ENCODE measurements at places on chromosomes 1 and 21.
A peak's percentile ranks its signal among the peaks of the same experiment; 100 is the strongest.

- no peak for DNase-seq
Observed at GRCh38 chr1:226406401-226406881, 1.5 kb downstream of the PARP1 start.

DNA sequence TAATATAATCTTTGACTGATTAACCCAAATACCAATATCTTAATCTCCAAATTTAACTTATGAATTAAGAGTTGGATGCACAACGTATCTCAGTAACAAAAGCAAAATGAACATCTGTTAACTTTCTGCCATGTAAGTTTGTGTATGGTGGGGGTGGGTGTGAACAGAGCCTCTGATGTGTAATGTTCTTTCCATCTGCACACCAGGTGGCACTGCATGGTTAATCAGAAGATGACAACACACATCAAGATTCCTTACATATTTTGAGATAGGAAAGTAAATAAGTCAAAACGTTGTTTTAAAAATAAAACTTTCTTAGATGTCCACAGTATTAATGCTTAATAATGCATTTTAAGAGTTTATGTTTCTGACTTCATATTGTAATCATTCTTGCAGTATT lies 251.9 kb downstream of the DPYD start:
- no peak for DNase-seq

DNA sequence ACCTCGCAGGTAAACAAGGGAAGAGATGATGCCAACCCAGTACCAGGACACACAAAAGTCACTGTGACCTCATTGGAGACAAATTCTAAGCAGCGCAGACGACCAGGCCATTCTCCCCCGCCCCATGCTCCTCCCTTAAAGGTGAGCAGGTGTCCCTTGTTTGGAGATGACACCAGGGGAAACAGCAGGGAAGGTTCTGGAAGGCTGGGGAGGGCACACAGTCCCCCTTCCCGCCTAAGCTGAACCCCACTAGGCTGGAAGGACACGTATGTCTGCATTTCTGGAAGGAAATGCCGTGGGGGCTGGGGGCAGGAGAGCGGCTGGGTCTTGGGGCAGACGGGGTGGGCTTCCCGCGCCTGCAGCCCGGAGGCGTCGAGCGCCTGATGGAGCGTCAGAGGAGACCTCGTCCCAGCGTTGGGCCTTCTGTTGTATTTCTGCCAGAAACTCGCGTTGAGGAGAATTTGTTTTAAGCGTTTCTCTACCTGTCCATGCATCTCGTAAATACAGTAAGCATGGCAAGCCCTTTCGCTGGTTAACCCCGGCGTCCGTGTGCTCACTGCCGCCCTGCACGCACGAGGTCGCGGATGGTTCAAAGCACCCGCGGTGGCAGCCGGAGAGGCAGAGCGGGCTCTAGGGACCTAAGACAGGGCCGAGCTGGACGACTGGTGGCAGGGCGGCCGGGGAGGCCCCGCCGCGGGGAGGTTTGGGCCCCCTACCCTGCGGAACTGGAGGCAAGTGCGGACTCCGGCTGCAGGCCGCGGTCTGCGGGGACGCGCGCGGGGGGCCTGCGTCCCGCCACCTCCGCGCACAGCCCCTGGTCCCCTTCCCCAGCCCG lies 1.2 kb upstream of the LHX4 start:
- DNase-seq: peak; percentile 56

- no peak for DNase-seq
Observed at GRCh38 chr1:91584878-91585277, 84.2 kb downstream of the CDC7 start.

Data from iPS-NIHi11 (cell line).